ENCODE measurements at places on chromosomes 1 and 21. TPM values are rescaled to one million over a fixed set of nuclear protein-coding genes. Genes with fewer than 3 reads are reported as not detected.
A peak's percentile ranks its signal among the peaks of the same experiment; 100 is the strongest.

DNA sequence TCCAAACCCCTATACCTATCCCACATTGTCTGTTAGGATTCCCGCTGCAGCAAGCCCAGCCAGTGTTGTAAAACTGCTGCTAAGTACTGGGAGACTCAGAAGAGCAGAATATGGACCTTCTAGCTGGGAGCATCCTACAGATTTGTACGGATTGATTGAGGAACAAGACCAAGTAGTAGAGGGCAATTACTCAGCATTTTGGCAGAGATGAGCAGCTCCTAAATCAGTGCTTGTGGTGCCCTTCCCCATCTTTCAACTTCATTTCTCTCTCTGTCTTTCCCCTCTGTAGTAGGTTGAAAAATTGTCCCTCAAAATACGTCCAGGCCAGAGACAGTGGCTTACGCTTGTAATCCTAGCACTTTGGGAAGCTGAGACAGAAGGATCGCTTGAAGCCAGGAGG is 37.3 kb upstream of the HTR1D start:
- DNase-seq, result no peak

- DNase-seq, result no peak
Measured at GRCh38 chr1:67947114-67947513, 103.3 kb downstream of the DIRAS3 start.

KMO gene
- 0.07 TPM for polyA plus RNA-seq

KLHDC8A gene
- polyA plus RNA-seq, result 0.06 TPM

DNA sequence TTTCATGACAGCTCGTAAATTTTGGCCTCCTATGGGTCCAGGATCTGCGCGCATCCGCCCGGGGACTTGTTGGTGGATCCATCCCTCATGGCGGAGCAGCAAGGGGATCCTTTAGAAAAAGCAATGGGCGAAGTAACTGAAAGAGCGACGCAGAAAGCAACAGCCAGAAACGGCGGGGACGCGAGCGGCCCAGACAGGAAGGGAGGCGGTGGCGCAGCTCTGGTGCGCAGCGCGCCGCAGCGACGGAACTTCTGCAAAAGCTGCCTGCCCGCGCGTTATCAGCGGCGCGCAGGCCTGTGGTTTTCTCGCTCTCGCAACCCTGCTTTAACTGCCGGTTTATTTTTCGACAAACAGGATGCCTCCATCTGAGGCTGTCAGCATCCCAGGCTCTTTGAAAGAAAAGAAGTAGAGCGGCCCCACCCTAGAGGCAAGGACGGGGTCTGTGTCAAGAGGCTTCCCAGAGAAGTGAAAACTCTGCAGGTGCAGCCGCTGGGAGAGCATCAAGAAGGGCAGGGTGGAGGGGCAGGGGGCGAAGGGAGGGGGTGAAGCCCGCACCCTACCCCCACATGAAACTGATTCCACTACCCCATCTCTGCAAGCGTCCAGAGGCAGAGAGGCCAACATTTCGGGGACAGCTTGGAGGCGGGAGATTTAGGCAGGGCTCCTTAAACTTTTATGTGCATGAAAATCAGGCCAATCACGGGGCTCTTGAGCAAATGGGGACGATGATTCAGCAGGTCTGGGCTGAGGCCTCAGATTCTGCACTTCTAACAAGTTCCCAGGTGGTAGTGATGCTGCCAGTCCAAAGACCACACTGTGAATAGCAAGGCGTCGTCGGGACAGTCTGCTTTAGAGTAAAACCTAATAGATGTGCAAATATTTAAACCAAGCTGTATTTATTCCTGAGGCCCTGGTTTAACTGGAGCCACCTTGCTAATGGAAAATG is 22.2 kb downstream of the RUNX1 start:
- no peak for DNase-seq

GRCh38 chr1:193762236-193762635 is 575.8 kb upstream of the B3GALT2 start:
- no peak for DNase-seq

IFNLR1 gene
- polyA plus RNA-seq, result not detected

NBPF4 gene
- polyA plus RNA-seq, result not detected

DNA sequence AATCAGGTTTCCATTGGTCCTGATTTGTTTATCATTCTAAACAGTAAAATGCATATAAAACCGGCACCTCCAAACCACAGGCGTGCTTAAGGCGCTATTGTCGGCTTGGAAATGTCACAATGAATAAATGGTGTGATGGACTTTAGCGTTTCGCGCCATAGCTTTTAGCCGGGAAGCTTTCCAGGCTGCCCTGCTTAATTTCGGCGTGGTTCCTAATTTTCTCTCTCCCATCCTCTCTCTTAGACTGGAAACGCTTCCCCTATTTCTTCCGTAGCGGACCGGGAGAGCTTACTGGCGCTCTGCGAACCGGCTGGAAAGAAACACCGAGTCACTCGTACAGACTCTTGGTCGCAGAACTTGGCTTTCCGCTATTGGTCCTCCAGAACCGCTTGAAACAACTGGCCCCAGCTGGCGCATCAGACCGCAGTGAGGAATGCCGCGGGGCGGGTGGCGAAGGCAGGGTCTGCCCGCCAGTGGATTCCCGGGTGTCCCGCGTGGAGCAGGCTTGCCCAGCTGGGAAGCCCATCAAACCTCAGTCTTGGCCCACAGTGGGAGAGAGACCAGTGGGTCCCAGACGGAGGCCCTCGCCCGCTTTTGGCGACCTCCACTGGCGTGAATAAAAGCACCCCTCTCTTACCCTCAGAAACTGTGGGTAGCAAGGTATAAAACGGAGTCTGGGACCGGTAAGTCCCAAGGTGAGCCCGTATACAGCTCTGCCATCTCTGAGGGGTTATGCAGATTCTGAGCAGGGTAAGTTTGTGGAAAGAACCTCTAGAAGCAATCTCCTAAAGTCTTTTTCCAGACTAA is 4.0 kb upstream of the LHX8 start:
- no peak for DNase-seq

CELSR2 gene
- 1.8 TPM for polyA plus RNA-seq

- no peak for DNase-seq
Measured at GRCh38 chr21:40053007-40053406, 185.8 kb downstream of the PCP4 start.

SEC22B gene
- polyA plus RNA-seq, result 73.9 TPM

TMEM51 gene
- 25.5 TPM for polyA plus RNA-seq

GPR153 gene
- 6.1 TPM for polyA plus RNA-seq

DNA sequence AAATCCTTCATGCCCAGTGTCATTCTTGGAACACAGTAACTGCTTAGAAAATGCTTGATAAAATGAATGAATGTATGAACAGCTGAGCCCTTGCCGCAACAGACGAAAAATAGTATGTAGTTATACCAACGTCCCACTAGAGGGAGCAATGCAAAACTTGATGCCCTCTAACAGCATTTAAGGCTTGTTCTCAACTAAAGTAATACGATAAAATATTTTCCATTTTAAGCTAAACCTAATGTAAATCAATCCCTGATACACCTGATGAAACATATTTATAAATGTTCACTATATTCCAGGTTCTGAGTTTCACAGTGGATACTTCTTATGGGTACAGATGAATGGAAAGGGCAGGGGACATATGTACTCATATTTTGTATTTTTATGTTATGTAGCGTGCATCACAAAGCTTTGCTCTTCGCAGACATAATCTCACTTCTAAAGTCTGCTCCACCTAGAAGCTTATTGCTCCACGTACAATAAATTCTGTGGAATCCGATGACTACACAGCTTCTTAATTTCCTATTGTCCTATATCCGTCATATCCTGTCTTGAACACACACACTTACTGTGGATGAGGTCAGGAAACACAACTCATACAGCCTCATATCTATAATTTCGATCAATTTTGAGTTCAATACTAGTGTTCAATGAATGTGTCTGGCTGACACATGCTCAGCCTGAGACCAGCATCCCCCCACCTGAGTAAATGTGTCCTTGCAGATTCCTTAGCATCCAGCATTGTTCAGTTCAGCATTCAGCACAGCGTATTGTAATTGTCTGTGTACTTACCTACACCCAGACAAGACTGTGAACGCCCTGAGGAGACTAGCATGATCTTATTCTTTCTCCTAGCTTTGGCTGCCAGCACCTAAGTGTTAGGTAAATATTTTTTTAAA is 4.4 kb upstream of the UTP25 start:
- no peak for DNase-seq

GRCh38 chr1:11352816-11353799 is 80.1 kb downstream of the UBIAD1 start:
- no peak for DNase-seq

DNA sequence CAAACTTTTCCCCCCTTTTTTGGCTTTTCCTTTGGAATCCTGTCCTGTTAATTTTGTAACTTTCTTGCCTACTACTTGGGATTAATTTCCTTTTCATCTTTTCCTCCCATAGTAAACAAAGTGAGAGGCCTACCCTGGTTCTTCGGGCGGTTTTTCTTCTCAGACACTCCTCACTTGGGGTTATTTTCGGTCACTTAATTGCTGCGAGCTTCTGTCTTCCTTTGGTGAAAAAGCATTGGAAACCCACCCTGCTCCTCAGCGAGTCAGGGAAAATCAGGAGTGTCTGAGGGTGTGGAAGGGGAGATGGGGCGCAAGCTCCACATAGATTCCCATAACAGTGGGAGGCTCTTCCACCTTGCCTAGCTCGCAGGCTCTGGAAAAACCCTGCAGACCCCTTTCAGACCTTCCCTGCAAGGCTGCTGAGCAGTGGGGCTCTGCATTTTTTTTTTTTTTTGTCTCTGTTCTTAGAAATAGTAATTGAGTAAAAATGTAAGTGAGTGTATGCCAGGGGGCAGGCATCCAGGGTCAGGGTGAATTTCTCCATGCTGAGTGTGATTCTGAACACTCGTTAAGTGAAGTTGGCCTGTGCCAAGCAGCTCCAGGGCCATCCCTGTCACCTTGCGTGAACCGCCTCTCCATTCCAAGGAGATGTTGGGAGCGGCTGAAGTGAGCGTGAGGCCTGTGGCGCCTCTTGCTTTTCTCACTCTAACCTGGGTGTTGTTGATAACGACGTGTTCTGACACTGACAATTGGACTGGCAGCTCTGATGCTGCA is 20.3 kb downstream of the TGFB2 start:
- no peak for DNase-seq

DNA sequence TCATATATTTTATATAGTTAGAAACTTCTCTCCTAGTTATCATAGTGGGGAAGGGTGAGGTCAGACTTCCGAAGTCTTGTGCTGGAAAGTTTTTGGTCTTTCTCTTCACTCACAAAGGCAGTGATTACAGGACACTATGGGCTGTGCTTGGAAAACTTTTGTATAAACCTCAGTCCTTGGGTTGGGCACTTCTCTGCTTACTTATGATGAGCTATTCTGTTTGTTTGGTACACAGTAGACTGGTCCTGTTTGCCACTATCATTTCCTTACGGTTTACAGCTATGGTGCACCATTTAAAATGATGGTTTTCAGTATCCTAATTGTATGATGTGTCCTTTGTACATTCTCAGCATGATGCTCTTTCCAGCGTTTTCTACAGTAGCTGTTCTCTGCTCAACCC is 75.5 kb downstream of the MAP3K7CL start:
- DNase-seq, result no peak

- peak; percentile 85 for DNase-seq
Measured at GRCh38 chr1:223720971-223721591, 8.7 kb downstream of the CAPN2 start.

DNA sequence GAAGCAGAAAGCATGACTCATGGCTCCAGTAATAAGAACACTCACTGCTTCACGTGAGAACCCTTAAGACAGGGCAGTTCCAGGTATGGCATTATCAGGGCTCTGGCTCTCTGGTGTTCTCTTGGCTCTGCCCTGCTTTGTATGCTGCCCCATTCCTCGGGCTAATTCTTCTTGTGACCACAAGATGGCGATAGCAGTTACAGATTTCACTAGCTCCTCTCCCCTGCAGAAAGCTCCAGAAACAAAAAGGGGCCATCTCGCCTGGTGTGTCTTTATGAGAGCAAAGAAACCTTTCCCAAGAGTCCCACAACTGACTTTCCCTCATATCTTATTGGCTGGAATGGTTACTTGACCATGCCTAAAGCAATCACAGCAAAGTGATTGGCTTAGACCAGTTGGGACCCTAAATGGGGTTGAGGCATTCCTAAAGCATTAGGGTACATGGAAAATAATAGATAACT is 60.1 kb downstream of the F3 start:
- peak; percentile 51 for DNase-seq

SIPA1L2 gene
- 63.5 TPM for polyA plus RNA-seq

DNA sequence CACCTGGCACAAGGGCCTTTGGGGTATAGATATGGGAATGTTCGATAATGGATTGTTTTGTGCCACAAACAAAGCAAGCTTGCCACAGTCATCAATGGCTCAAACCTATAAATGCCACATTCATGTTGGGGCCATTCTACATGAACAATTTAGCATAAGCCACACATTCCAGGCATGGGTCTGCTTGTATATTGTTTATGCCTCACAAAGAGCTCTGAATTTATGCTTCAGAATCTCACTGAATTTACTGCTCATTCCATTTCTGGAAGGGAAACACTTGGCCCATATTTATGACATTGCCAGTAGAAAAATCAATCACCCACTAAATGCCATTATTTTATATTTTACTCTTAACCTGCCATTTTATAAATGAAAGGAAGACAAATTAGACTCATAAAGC is 6.4 kb downstream of the PCP4 start:
- no peak for DNase-seq

Measured in AG04450 (cell line).